Activated naive CD8-positive, alpha-beta T cell treated with anti-CD3 and anti-CD28 coated beads for 36 hours (primary cell): ENCODE measurements at places on chromosomes 2 and 18. TPM values are rescaled to one million over a fixed set of nuclear protein-coding genes. Genes with fewer than 3 reads are reported as not detected.
A peak's percentile ranks its signal among the peaks of the same experiment; 100 is the strongest.

DNA sequence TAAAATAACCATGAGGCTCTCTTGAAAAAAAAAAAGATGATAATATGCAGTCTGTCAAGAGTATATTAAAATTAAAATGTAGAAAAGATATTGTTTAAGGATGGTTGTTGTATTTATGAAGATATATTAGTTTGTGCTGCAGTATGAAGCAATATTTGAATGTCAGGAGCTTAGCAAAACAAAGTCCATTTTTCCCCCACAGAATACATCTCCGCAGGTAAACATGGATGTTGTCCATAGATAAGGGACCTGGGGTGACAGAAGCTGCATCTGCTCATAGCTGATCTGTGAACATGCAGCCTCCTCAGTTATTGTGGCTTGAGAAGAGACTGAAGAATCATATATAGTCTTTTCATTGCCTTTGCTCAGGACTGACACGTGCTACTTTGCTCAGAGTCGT lies 366.1 kb upstream of the MMADHC start:
- H3K27me3 ChIP-seq = no peaks in the 10 kb centered on the region
- H3K4me3 ChIP-seq = no peak overlapping the region
- H3K4me1 ChIP-seq = no peaks in the 10 kb centered on the region
- no peak overlapping the region for H3K27ac ChIP-seq

DNA sequence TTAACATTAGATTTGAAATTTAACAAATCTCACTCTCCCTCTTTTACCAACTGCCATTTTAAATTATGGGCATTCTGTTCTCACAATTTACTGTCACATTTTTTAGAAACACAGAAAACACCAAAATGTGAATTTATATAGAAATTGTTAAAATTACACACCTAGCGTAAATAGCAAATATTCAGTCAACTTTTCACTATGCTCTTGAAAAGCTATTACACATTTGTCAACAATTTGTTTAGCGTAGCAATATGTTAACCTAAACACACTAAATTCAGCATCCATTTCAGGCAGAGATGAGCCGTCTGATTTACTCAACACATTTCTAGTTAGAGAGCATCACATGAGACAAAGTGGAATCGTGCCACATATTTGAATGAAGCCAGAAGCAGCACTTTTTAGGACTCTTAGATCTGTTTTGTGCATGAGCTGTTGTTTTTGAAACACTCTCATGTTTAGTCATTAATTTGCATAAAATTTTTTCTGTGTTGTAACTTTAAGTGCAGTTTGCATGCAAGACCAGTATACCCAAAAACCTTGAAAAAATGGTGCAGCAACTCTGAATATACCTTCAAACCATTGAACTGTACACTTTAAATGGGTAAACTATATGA lies 8.2 kb downstream of the TTC32 start:
- H3K4me1 ChIP-seq = peaks cover 54% of the 10 kb centered on the region
- H3K4me3 ChIP-seq = no peak overlapping the region
- DNase-seq = no peak
- H3K27ac ChIP-seq = no peak overlapping the region
- peaks cover 19% of the 10 kb centered on the region for H3K36me3 ChIP-seq

DNA sequence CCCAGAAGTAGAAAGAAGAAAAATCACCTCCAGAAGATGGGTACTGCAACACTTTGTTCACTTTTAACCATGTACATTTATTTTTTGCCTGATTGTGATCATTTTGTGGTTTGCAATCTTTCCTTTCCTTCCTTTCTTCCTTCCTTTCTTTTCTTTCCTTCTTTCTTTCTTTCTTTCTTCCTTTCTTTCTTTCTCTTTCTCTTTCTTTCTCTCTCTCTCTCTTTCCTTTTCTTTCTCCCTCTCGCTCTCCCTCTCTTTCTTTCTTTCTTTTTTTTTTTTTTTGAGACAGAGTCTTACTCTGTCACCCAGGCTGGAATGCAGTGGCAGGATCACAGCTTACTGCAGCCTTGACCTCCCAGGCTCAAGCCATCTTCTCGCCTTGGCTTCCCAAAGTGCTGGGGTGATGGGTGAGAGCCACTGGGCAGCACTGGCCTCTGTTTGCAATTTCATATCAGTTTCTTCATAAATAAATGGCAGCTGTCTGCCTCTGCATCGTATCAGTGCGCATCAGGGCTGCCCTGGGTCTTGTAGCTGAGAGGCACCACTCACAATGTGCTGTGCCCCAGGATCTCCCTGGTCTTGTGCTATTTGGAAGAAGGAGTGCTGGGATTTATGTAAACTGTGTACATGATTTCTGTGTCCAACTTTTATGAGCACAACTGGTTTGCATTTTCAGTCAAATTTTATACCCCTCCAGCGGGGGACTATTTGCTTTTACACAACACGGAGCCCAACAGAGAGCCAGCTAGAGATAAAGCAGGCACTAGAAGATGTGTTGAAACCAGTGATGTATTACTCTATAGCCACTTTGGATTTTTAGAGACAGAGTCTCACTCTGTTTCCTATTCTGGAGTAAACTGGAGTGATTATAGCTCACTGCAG lies 6.9 kb upstream of the LIMS2 start:
- H3K27ac ChIP-seq = no peak overlapping the region
- no peak for DNase-seq
- H3K4me3 ChIP-seq = no peak overlapping the region
- H3K27me3 ChIP-seq = peaks cover 3% of the 10 kb centered on the region
- H3K36me3 ChIP-seq = no peaks in the 10 kb centered on the region

DNA sequence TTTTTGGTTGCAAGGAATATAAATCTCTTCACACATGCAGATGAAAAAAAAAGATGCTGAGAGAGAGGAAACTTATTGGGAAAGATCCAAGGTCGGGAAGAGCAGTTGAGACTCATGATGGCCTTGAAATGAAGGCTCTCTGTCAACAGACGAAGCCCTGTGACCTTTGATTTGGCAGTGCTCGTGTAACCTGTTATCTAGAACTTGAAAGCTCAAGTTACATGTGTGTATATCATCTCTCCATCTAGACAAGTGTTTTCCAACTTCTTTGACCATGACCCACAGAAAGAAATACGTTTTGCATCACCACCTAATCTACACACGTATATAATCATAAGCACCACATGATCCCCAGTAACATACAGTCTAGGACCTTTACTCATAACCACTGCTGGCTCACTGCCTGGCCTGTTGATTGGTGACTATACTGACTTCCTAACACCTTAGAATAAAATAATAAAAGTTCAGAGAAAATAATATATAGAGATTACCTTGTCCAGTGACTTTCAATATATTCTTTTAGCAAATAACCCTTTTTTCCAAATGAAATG lies 319.0 kb upstream of the PKDCC start:
- H3K27ac ChIP-seq = no peak overlapping the region
- H3K4me3 ChIP-seq = no peak overlapping the region
- H3K4me1 ChIP-seq = no peaks in the 10 kb centered on the region

DNA sequence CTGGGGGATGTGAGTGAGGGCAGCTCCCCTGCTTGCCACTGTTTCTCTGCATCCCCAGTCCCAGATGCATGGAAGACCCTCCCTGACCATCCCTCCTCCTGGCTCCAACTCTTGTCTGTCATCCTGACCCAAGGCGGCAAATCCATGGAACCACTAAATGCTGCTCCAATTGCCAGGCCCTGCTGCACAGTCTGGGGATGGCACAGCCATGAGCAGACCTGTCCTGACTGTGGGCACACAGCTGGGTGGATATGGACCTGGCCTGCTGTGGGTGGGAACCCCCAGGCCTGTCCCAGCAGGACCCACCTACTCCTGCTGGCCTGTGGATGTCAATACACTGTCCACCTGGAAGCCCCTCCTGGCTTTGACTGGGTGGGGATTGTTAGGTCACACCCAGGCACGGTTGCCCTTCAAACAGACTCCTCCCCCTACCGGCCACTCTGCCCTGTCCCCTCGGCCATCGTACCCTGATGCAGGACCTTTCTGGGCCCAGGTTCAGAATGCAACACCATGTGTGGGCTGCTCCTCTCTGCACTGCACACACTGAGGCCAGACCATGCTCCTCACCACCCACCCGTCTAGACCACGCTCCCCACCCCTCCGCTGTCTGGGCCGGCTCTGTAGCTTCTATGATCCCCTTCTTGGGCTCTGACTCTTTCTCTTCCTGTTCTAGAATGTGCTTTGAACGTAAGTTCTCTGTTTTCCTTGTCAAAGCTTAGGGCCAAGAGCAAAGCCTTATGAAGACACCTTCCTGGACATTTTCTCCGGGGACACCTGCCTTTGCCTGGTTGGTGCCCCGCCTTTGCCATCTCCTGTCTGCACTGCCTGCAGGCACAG lies 57.9 kb downstream of the INPP5D start:
- H3K27me3 ChIP-seq = no peaks in the 10 kb centered on the region
- DNase-seq = no peak
- peaks cover 25% of the 10 kb centered on the region for H3K36me3 ChIP-seq
- no peak overlapping the region for H3K27ac ChIP-seq

- DNase-seq = no peak
- peaks cover 17% of the 10 kb centered on the region for H3K4me1 ChIP-seq
- H3K27ac ChIP-seq = no peak overlapping the region
- no peak overlapping the region for H3K4me3 ChIP-seq
These were observed 67.1 kb downstream of the CERKL start for GRCh38 chr2:181589779-181590178.

GRCh38 chr18:45702708-45703265 lies 21.2 kb upstream of the SLC14A1 start:
- H3K27me3 ChIP-seq = no peaks in the 10 kb centered on the region
- no peaks in the 10 kb centered on the region for H3K4me1 ChIP-seq
- H3K27ac ChIP-seq = no peak overlapping the region
- peaks cover 12% of the 10 kb centered on the region for H3K36me3 ChIP-seq
- DNase-seq = no peak
- H3K4me3 ChIP-seq = no peak overlapping the region

DNA sequence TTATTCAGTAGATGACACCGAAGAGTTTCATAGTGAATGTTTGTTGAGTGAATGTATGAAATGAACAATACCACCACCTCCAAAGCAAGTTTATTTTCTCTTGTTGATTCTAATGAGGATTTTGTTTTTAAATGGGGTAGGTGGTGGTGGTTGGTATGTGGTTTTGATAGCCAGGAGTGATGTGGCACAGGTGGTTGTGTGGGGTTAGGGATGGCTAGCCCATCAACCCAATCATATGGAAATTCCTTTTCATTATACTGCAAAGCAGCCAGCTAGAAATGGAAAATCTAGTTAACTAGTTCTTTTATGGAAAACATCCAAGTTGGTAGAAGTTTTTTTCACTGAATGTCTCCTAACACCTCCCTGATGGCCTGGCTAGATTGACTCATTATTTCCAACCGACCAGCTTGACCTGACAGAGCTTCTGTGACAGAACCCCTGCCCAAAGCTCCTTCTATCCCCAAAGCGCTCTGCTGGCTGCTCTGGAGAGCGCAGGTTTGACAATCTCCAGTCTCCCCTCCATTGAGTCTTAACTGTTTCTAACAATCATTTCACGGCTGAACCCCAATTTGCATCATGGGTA lies 376.9 kb downstream of the MTX2 start:
- H3K36me3 ChIP-seq = no peaks in the 10 kb centered on the region
- no peaks in the 10 kb centered on the region for H3K4me1 ChIP-seq

DNA sequence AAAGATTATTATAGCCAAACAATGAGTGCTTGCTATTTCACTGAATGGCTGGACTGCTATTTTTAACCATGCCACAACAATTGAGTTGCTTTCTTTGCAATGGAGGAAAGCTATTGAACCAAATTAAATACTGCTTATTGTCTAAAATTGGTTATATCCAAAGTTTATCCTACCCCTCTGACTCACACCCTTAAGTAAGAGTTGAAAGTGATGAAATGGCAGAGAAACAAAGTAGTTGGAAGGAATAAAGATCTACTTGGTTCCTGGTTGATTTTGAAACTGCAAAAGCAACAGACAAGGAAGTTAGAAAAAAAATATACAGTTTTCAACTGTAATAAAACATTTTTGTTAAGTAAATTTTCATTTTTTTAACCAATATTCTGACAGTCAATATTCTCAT lies 47.5 kb downstream of the EML4 start:
- peaks cover 48% of the 10 kb centered on the region for H3K4me1 ChIP-seq
- H3K4me3 ChIP-seq = no peak overlapping the region
- no peaks in the 10 kb centered on the region for H3K27me3 ChIP-seq
- H3K27ac ChIP-seq = no peak overlapping the region

- DNase-seq = no peak
- H3K36me3 ChIP-seq = peaks cover 1% of the 10 kb centered on the region
- H3K4me1 ChIP-seq = peaks cover 92% of the 10 kb centered on the region
- H3K27me3 ChIP-seq = no peaks in the 10 kb centered on the region
- peak overlapping the region; percentile 90 for H3K27ac ChIP-seq
These were observed 11.7 kb upstream of the CXCR4 start for GRCh38 chr2:136129601-136130000.

DNA sequence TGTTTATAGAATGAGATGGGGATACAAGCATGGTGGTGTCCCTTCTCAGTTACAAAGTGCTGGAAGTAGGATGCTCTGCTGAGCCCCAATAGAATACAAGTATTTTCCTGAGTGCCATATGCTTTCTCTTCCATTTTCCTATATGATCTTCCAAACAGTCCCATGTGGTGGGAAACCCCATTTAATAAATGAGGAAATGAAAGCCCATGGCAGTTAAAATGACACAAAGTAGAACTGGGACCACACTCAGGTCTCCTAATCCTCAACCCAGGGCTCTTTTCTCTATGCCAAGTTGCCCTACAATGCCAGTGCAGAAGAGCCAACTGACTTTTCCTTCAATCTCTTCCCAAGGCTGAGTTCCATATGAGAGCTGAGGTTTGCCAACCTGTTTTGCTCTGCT lies 210.2 kb upstream of the FBXO11 start:
- no peak overlapping the region for H3K4me3 ChIP-seq
- H3K27me3 ChIP-seq = no peaks in the 10 kb centered on the region
- DNase-seq = no peak

- no peak for DNase-seq
- peaks cover 22% of the 10 kb centered on the region for H3K27me3 ChIP-seq
- no peak overlapping the region for H3K27ac ChIP-seq
- no peak overlapping the region for H3K4me3 ChIP-seq
These were observed 107.6 kb downstream of the LRP2 start for GRCh38 chr2:169254774-169255173.

DNA sequence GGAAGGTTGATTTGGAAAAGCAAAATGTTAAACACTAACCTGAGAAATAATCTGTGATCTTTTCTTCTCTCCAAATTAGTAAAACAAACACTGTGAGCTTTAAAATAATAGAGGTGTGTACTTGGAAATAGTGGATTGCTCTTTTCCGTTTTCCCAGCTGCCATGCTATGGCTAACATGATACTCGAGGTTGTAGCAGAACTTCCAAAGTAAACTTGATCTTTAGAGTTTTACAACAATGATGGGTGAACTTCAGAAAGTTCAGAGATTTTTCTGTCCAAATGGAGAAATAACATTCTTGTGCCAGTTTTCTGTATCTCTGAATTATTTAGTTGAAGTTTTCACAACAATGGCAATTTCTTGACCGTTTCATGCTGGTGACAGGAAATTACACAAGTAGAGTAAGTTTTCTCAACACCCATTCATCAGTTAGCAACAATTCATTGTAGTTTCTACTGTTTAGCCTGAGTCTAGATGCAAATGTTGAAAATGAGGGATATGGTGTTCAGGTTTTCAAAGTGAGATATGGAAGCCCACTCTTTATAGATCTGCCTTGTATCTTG lies 135.3 kb upstream of the CTAGE1 start:
- no peaks in the 10 kb centered on the region for H3K36me3 ChIP-seq
- H3K4me3 ChIP-seq = no peak overlapping the region
- peaks cover 15% of the 10 kb centered on the region for H3K27me3 ChIP-seq
- no peak for DNase-seq

CROCC2 gene
- not detected for total RNA-seq

UGT1A8 gene
- total RNA-seq = not detected

ST8SIA3 gene
- total RNA-seq = not detected

ZNF2 gene
- total RNA-seq = 2.9 TPM

TNS1 gene
- total RNA-seq = 1.4 TPM

DGKD gene
- 63.2 TPM for total RNA-seq

B4GALT6 gene
- total RNA-seq = 3.1 TPM

FKBP7 gene
- total RNA-seq = 3.8 TPM

MBD1 gene
- 65.6 TPM for total RNA-seq
